Activated B cell treated with CpG ODN at 0.5 μM for 24 hours (primary cell): ENCODE measurements at places on chromosomes 2 and 18. TPM values are rescaled to one million over a fixed set of nuclear protein-coding genes. Genes with fewer than 3 reads are reported as not detected.

DNA sequence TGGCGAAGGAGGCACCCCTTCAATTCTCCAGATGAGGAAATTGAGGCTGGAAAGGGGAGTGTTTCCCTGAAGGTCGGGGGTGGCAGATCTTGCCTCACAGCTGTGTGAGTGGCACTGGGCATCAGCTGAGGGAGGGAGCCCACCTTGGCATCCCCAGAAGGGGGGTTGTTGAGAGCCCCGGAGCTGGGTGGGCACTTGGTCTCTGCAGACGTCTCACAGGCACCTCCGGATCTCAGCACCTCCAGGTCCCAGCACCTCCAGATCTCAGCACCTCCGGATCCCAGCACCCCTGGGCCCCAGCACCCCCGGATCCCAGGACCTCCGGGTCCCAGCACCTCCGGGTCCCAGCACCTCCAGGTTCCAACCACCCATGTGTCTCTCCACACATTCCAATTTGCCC is 137.9 kb downstream of the NFATC1 start:
- DNase-seq, result no peak

GRCh38 chr2:30756971-30757370 is 50.3 kb downstream of the CAPN13 start:
- no peak for DNase-seq

Gene ASNSD1
- 27.5 and 31.1 TPM in 2 replicates for total RNA-seq

- no peak for DNase-seq
Observed at GRCh38 chr2:176098366-176099158, 1.0 kb upstream of the HOXD12 start.

DNA sequence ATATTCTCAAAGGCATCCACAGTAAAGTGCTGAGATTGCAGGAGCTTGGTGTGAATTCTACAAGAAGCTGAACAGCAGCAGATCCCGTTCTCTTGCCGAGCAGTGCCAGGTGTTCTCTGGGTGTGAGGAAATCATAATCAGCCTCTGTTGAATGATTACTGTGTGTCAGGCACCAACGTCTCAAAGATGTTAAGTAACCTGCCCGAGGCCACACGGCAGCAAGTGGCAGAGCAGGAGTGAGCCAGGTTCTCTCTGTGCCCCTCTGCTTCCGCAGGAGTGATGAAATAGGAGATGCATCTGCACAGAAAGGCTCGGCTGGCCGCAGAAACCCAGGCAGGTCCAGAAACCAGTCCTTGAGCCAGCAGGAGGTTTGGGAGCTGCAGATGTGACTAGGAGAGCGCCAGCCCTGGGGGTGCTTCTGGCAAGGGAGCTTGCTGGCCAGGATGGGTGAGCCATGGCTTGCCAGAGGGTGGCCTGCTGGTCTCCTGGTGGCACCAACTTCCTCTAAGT is 68.4 kb downstream of the COPS7B start:
- DNase-seq, result no peak

GRCh38 chr2:10911291-10912075 is at the start of gene KCNF1:
Gene KCNF1 (plus strand): TSS chr2:10911934. CDS start chr2:10912427, 493 bp downstream.
- no peak for DNase-seq

- DNase-seq, result no peak
Observed at GRCh38 chr2:18050001-18050400, 171.5 kb downstream of the KCNS3 start.

Gene RBM44
- total RNA-seq, result 0.69 and 1.3 TPM in 2 replicates

GRCh38 chr18:46712406-46712805 is 44.4 kb downstream of the ST8SIA5 start:
- no peak for DNase-seq

DNA sequence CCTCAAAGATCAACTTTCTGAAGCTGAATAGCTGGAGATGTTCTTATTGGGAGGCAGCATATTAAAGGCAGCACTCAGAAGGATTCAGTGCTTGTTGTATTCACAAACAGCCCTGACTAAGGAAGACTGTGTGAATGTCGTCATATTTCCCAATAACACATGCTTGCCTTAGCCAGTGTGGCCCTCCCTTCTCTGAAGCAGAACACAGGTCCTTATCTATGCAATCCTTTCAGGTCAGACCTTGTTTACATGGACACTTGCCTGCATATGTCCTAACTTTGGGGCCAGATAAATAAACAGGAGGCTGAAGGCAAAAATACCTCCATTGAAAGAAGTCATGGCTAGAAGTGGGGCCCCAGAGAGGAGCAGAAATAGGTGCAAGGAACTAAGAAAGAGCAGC is 97.2 kb downstream of the SLC4A3 start:
- DNase-seq, result no peak

Gene APLF
- 6.4 and 6.8 TPM in 2 replicates for total RNA-seq

Gene KHK
- total RNA-seq, result 2.2 and 2.6 TPM in 2 replicates

GRCh38 chr2:38835990-38836389 is 39.7 kb downstream of the DHX57 start:
- DNase-seq, result no peak

DNA sequence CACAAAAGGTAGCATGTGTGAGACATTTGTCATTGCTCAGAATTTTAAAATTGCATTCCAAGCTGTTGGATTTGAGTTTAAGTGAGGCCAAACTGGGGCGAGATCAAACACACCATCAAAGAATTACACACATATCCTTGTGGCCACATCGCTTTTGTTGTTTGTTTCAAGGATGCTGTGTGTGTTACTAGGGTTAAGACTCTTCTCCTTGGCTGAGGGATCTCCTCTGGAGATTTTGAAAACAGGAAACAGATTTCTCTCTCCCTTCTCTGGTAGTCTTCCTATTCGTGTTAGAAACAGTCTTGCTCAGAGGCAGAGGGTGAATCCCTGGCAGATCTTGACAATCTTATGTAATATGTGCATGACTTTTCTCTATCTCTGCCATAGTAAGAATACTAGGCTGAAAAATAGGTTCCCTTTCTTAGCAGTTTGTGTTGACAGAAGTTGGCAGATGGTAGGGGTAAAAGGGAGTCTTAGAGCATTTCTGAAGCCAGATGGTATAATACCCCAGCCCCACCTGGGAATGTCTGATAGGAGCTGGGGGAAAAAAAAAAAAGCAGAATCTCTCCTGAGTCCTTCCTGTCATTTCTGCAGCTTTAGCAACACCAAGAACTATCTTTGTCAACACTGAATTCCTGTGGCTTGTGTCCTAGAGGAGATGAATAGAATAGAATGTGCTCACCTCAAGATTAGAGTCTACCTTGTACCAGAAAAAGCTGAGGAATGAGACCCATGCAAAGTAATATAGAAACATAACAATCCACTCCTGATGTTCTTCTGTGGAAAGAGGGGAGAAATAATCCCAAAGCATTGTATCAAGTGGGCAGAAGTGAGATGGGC is 101.8 kb downstream of the XRCC5 start:
- no peak for DNase-seq

Gene UGT1A4
- not detected in 2 replicates for total RNA-seq

DNA sequence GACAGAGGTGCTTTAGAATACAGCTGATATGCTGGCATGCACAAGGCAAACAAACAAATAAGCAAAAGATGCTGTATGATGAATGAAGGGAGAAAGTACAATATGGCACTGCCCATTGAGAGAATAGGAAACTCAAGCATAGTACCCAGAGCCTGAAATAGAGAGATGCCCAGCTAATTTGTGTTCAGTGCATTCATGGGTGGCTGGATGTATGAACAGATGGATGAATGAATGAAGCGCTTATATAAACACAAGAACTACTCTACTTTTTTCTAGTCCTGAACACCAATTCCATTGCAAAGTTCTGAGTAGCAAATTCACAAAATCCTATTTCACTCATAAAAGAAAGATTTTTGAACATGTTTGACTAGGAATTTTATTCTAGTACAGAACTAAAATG is 756.3 kb downstream of the SATB2 start:
- no peak for DNase-seq

DNA sequence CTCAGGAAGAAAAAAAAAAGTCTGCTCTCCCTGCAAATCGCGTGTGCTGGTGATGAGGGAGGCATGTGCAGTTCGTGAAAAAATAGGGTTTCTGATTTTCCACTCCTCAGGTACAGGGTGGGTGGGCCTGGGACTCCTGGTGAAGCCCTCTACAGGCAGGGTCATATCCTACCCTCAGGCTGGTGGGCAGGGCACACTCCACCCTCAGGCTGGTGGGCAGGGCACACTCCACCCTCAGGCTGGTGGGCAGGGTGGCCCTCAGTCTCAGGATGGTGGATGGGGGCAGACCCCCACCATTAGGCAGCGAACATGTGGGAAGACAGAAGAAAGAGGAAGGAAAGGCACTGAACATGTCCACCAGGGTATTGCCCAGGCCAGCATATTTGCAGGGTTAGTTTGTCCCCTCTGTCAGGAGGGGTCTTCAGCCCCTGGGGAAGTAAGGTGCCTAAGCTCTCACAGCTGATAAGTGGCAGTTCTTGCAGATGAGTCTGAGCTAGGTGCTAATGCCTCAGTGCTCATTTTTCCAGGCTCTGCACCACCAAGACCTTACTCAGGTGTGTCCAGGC is 95.2 kb upstream of the RAB6C start:
- DNase-seq, result no peak

Gene SANBR
- 2.0 and 2.2 TPM in 2 replicates for total RNA-seq

Gene EPC2
- 52.1 and 52.6 TPM in 2 replicates for total RNA-seq

DNA sequence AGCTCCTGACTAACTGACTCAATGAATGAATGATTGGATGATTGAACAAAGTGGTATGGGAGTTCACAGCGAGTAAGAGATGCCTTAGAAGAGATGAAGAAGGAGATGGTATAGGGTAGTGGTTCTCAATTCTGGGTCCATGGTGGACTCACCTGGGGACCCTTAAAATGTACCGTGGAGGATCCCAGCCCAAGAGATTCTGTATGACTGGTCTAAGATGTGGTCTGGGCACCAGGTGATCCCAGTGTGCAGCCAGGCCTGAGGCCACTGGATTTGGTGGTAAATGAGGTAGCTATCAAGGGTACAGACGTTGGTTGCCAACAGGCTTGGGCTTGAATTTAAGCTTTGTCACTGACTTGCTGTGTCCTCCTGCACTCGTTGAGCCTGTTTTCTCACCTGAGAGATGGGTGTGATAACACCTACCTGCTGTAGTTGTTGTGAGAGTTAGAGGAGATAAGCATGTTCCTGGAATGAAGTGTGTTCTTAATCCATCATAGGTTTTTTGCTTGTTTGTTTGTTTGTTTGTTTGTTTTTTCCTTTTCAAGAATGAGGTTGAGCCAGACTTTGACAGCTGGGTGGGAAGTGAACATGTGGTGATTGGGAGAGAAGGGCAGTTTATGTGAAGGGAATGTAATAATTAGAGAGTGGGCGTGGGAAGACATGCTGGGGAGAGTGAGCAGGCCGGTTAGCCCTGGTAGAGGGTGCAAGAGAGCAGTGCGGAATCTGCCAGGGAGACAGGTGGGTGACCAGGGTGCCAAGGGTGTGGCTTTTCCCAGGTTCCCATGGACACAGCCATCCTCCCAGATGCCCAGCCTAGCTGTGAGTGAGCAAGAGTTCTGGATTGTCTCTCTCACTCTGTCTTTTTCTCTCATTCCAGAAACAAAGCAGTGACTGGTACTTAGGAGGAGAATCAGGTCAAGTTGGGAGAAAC is 31.4 kb upstream of the IL1B start:
- DNase-seq, result no peak

Gene HOXD3
- total RNA-seq, result not detected in 2 replicates

Gene MALT1
- 61.6 and 75.6 TPM in 2 replicates for total RNA-seq

GRCh38 chr2:241777686-241778627 is 1.3 kb downstream of the GAL3ST2 start:
- DNase-seq, result no peak

GRCh38 chr2:197805715-197806633 is 1.6 kb downstream of the PLCL1 start:
- DNase-seq, result no peak

Gene SLC25A12
- total RNA-seq, result 18.8 and 22.2 TPM in 2 replicates

DNA sequence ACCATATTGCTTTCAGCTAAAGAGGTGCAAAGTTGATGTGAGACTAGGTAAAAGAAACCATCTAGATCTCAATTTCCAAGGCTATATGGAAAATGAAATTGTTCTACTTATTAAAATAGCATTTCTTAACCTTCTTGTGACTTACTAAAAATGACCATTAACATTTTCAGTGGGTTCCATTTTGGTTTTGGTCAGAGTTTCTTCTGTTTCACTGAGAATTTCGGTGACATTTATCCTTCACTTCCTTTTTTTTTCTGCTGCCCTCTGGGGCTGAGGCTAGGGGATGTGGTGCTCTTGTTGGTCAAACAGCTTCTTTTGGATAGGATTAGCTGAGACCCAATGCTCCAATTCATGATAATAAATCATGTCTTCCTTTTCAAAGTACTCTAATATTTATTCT is 44.3 kb upstream of the REL start:
- no peak for DNase-seq

DNA sequence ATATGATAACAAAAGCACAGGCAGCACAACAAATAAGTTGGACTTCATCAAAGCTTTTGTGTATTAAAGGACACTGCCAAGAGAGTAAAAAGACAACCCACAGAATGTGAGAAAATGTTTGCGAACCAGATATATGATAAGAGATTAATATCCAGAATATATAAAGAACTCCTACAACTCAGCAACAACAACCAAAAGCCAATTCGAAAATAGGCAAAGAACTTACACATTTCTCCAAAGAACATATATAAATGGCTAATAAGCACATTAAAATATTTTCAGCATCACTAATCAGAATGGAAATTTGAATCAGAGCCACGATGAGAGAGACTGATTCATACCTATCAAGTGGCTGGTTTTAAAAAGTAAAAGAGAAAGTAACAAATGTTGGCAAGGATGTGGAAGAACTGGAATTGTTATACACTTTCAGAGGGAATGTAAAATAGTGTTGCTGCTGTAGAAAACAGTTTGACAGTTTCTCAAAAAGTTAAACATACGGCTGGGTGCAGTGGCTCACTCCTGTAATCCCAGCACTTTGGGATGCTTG is 25.2 kb downstream of the EPB41L5 start:
- DNase-seq, result no peak

Gene NT5C1B
- total RNA-seq, result not detected in 2 replicates

GRCh38 chr2:201411421-201411820 is 39.8 kb downstream of the TRAK2 start:
- no peak for DNase-seq

DNA sequence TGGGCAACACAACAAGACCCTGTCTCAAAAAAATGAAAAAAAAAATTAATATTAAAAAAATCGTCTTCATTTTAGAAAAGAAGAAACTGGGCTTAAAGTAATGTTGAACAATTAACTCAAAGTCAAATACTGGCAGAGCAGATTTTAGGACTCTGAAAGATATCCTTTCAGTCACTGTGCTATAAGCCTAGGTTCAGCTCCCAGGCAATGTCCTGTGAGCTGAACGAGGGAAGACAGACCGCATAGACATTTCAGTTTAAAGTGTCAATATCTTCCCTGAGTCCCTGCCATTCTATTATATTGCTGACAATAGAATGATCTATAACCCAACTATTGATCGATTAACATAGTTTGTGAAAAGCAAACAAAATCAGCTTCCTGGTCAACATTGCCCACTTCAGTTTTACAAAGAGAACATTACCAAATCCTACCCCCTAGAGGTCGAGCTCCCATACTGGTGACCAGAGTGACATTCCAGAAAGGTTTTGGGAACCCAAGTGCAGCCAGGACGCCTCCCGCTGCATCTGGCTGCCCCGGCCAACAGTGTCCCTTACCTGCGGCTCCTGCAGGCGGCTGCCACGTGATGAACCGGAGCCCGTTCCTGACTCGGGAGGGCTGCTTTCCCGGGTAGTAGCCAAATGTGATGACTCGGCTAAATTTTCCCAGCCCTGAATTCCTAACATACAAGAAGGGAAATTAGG is 639 bp downstream of the MRO start:
- no peak for DNase-seq
